ENCODE measurements at places on chromosomes 3 and 15. TPM values are rescaled to one million over a fixed set of nuclear protein-coding genes. Genes with fewer than 3 reads are reported as not detected.

The DUOX2 gene
- 0.13 TPM for total RNA-seq

The SLC12A1 gene
- not detected for total RNA-seq

The PPP1R14D gene
- not detected for total RNA-seq

The FSIP1 gene
- 0.72 TPM for total RNA-seq

The KLF15 gene
- total RNA-seq = 32.9 TPM

The TTLL13 gene
- not detected for total RNA-seq

The SNX33 gene
- total RNA-seq = 23.2 TPM

The IL17RB gene
- 6.2 TPM for total RNA-seq

The CCDC39 gene
- total RNA-seq = 0.25 TPM

The PPP2R3A gene
- total RNA-seq = 7.0 TPM

The TM4SF18 gene
- total RNA-seq = 0.62 TPM

The GNAT1 gene
- 0.42 TPM for total RNA-seq

- peak overlapping the region; percentile 93 for H3K27ac ChIP-seq
- H3K36me3 ChIP-seq = peaks cover 98% of the 10 kb centered on the region
- DNase-seq = no peak
Measured at GRCh38 chr3:42631620-42632019, 21.9 kb upstream of the ZBTB47 start.

GRCh38 chr3:112492124-112492523, 7.1 kb downstream of the BTLA start:
- H3K27me3 ChIP-seq = no peaks in the 10 kb centered on the region
- no peaks in the 10 kb centered on the region for H3K36me3 ChIP-seq
- no peak overlapping the region for H3K4me3 ChIP-seq
- H3K4me1 ChIP-seq = no peaks in the 10 kb centered on the region
- no peak overlapping the region for H3K27ac ChIP-seq
- DNase-seq = no peak

DNA sequence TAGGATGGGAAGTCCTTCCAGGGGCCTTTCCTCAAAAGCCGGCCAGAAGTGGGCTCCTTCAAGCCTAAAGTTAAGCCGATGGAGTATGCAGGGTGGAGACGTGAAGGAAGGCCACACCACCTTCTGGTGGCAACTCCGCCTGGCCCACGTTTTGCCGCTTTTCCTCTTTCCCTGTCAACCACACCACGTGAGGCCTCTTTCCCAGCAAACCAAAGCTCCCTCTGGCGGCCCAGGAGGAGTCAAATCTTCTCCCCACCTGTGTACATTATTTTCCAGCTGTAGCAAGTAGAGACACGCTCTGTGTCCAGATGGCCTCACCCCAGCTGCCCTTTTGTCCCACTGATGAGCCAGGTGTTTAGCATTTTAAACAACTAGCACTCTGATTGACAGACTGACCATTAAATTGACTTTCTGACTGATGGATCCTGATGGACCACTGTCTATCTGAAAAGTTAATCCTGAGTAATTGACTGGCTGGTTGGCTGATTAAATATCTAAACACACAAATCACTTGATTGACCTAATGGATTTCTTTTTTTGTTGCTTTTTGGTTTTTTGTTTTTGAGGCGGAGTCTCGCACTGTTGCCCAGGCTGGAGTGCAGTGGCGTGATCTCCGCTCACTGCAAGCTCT, 59.6 kb upstream of the ZBTB38 start:
- no peak overlapping the region for H3K27ac ChIP-seq
- H3K4me1 ChIP-seq = no peaks in the 10 kb centered on the region
- no peaks in the 10 kb centered on the region for H3K27me3 ChIP-seq
- DNase-seq = peak; percentile 93
- no peak overlapping the region for H3K4me3 ChIP-seq

DNA sequence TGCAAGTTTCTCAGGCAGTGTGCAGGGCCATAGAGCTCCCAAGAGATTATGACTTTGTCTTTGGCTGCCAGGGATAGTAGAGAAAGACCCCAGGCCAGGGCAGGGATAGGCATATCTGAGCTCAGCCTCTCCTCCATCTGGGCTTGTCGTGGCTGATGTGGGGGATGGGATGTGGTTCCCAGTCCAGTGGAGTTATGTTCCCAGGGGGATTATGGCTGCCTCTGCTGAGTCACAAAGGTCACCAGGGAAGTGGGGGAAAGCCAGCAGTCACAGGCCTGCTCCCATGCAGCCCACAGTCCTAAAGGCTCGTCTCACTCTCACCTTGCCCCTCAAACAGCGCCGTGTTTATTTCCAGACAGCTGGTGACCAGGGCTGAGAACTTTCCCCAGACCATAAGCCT, 354.9 kb downstream of the SI start:
- no peak overlapping the region for H3K4me3 ChIP-seq
- H3K27me3 ChIP-seq = no peaks in the 10 kb centered on the region
- H3K27ac ChIP-seq = no peak overlapping the region
- H3K36me3 ChIP-seq = no peaks in the 10 kb centered on the region
- no peaks in the 10 kb centered on the region for H3K4me1 ChIP-seq

DNA sequence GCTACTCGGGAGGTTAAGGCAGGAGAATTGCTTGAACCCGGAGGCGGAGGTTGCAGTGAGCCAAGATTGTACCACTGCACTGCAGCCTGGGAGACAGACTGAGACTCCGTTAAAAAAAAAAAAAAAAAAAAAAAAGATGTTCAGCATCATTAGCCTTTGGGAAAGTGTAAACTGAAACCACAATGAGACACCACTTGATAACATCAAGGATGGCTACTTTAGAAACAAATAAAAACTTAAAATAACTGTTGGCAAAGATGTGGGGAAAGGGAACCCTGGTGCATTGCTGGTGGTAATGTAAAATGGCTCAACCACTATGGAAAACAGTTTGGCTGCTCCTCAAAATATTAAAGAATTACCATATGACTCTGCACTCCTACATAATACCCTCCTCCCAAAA, 1.9 kb downstream of the LEO1 start:
- peak overlapping the region; percentile 95 for H3K4me3 ChIP-seq
- H3K4me1 ChIP-seq = peaks cover 2% of the 10 kb centered on the region
- no peak overlapping the region for H3K27ac ChIP-seq
- no peak for DNase-seq

- H3K4me1 ChIP-seq = no peaks in the 10 kb centered on the region
- H3K27me3 ChIP-seq = no peaks in the 10 kb centered on the region
- H3K27ac ChIP-seq = no peak overlapping the region
Measured at GRCh38 chr15:100229181-100230163, 112.3 kb downstream of the ADAMTS17 start.

DNA sequence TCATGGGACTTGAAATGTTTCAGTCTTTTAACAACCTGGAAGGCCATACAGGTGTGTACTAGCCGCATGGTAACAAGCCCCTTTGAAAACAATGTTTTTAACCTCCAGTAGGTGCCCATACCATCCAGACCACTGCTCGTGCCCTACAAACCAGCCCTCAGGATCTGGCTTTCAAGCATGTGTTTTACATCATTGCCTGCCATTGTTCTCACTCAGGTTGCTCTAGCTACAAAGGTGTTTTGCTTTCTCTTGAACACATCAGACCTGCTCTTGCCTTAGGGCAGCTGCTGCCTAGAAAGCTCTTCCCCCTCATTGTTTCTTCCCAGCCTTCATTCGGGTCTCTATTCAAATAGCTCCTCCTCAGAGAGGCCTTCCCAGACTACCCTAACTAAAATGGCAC, 32.3 kb upstream of the MAP3K13 start:
- H3K4me1 ChIP-seq = no peaks in the 10 kb centered on the region
- no peaks in the 10 kb centered on the region for H3K36me3 ChIP-seq
- DNase-seq = no peak
- H3K4me3 ChIP-seq = no peak overlapping the region

- H3K4me3 ChIP-seq = no peak overlapping the region
- peaks cover 28% of the 10 kb centered on the region for H3K4me1 ChIP-seq
- no peak overlapping the region for H3K27ac ChIP-seq
Measured at GRCh38 chr3:58167431-58168351, 43.1 kb downstream of the DNASE1L3 start.

DNA sequence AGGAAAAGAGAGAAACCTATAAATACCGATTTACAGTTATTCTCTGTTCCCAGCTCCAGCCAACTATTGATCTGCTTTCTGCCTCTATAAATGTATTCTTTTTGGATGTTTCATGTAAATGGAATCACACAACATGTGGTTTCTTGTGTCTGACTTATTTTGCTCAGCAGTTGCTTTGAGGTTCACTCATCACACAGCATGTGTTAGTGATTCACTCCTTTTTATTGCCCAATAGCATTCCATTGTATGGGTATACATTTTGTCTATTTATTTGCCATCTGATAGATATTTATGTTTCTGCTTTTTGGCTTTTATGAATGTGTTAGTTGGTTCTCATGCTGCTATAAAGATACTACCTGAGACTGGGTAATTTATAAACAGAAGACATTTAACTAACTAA, 23.6 kb downstream of the CCR1 start:
- no peak overlapping the region for H3K4me3 ChIP-seq
- no peaks in the 10 kb centered on the region for H3K27me3 ChIP-seq
- no peaks in the 10 kb centered on the region for H3K36me3 ChIP-seq
- DNase-seq = no peak
- no peak overlapping the region for H3K27ac ChIP-seq

DNA sequence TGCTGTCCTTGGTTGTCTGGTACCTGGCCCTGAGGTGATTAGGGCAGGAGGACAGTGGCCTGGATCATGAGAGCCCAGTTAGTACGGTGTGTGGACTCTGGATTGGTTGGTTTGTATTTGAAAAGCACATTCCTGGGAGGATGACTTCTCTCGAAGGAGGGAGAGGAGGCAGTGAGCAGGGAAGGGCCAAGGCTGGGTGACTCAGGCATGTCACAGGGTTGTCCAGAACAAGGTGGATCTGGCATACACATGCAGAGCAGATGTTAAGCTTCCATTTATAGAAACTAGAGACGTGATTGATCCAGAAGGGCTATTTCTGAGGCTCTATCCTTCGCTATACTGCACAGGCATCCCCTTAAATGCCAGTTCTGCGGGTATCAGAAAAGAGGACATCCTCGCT, 34.4 kb downstream of the FAM240A start:
- no peak for DNase-seq
- no peak overlapping the region for H3K4me3 ChIP-seq
- no peak overlapping the region for H3K27ac ChIP-seq
- H3K4me1 ChIP-seq = no peaks in the 10 kb centered on the region
- H3K27me3 ChIP-seq = no peaks in the 10 kb centered on the region
- no peaks in the 10 kb centered on the region for H3K36me3 ChIP-seq

- DNase-seq = no peak
- no peak overlapping the region for H3K4me3 ChIP-seq
- H3K36me3 ChIP-seq = no peaks in the 10 kb centered on the region
- no peaks in the 10 kb centered on the region for H3K27me3 ChIP-seq
Measured at GRCh38 chr3:60884005-60884404, 367.2 kb downstream of the FHIT start.
